Activated CD4-positive, alpha-beta T cell treated with anti-CD3 and anti-CD28 coated beads, Interleukin-2, amount 10 ng/mL, durations not matched to agents 7 days and 5 days (primary cell): ENCODE measurements at places on chromosomes 3 and 15. TPM values are rescaled to one million over a fixed set of nuclear protein-coding genes. Genes with fewer than 3 reads are reported as not detected.

DNA sequence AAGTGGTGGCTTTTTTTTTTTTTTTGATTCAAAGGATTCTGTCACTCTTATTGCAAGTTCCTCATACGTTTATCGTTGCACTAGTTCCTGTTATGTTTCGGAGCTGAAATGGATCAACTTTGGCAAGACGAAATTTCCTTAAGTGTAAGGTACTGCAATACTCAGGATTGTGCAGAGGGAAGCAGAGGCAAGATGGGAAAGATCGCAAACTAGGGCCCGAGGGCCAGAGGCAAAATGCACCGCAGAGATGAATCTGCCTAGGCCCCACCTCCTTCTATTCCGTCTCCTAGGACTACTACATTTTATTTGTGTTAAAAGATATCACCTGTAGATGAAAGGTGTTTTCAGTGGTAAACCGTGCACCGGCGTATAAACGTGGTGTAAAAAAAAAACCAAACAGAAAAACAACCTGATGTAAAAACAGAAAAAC, 331 bp downstream of the RNU6-1 start:
- peaks cover 39% of the 10 kb centered on the region for H3K27me3 ChIP-seq
- no peaks in the 10 kb centered on the region for H3K36me3 ChIP-seq
- peaks cover 44% of the 10 kb centered on the region for H3K4me1 ChIP-seq
- peak overlapping the region; percentile 83 for H3K4me3 ChIP-seq
- peak; percentile 52 for DNase-seq

DNA sequence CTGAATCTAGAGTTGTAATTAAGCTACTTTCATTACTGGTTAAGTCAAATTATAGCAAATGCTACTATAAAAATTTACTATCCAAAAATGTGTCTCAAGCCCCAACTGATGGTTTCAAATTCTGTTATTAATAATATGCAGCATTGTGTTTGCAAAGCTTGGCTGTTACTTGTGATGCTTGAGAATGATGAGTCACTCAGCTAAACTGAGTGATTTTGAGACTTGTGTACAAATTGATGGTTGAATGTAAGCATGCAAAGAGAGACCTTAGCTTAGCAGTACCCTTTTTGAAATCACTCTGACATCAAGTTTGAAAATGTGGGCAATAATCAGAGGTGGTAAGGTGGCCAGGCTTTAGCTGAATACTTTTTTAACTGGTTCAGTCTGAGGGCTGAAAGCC, 27.6 kb downstream of the OPA1 start:
- peaks cover 25% of the 10 kb centered on the region for H3K4me1 ChIP-seq
- no peak overlapping the region for H3K4me3 ChIP-seq
- no peaks in the 10 kb centered on the region for H3K27me3 ChIP-seq

DNA sequence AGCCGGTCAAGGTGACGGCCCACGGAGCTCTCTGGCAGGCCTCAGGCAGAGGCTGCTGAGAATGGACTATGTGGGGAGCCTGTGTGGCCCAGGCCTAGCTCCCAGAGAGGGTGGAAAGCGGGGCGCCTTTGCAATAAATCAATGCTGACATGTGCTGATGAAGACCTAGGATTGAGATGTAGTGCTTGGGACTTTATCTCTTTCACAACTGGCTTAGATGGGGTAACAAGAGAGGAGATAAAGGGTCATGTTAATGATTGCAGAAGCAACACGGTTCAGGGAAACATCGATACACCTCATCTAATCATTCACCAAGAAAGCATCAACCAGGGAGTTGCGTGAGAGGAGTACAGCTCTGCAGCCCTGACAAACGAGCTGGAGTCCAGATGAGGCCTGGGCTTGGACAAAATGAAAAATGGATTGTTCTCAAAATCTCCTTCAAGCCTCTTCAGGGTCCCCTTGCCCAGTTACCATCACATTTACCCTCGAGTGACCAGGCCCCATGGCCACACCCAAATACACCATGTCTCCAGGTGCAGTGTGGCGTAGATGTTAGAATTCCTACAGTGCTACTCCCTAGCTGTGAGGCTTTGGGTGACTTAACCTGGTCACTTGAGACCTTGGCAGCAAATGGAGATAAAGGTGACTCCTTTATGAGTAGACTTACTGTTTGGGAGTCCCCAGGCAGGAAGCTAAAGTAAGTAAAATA, 146.4 kb upstream of the LIPC start:
- no peak overlapping the region for H3K4me3 ChIP-seq
- no peaks in the 10 kb centered on the region for H3K36me3 ChIP-seq
- H3K4me1 ChIP-seq, result peaks cover 8% of the 10 kb centered on the region
- DNase-seq, result no peak
- peaks cover 4% of the 10 kb centered on the region for H3K27me3 ChIP-seq
- no peak overlapping the region for H3K27ac ChIP-seq

BCL6 gene
- 12.7 TPM for total RNA-seq

GHSR gene
- not detected for total RNA-seq

DNA sequence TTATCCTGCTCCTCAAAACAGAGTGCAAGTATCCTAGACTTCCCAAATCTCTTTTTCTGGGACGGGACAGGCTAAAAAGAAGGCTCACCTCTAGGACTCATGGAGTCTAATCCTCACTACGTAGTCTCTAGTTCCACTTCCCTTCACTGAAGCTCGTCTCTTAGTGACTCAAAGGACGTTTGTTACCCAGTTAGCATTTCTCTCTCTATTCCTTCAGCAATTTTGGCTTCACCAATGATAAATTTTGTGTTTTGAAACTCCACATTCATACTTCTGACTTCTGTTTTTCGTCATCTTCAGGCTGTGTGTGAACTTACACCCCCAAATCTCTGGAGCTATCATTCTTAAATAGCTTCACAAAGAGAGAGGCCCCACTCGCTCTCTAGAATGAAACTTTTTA, 627.1 kb downstream of the NAALADL2 start:
- no peaks in the 10 kb centered on the region for H3K4me1 ChIP-seq
- H3K27ac ChIP-seq, result no peak overlapping the region
- no peaks in the 10 kb centered on the region for H3K36me3 ChIP-seq
- no peaks in the 10 kb centered on the region for H3K27me3 ChIP-seq
- DNase-seq, result no peak

GRCh38 chr15:80885016-80885579, 104.5 kb downstream of the MESD start:
- H3K36me3 ChIP-seq, result no peaks in the 10 kb centered on the region
- peaks cover 9% of the 10 kb centered on the region for H3K27me3 ChIP-seq
- H3K4me1 ChIP-seq, result peaks cover 19% of the 10 kb centered on the region
- no peak for DNase-seq
- H3K4me3 ChIP-seq, result no peak overlapping the region

DNA sequence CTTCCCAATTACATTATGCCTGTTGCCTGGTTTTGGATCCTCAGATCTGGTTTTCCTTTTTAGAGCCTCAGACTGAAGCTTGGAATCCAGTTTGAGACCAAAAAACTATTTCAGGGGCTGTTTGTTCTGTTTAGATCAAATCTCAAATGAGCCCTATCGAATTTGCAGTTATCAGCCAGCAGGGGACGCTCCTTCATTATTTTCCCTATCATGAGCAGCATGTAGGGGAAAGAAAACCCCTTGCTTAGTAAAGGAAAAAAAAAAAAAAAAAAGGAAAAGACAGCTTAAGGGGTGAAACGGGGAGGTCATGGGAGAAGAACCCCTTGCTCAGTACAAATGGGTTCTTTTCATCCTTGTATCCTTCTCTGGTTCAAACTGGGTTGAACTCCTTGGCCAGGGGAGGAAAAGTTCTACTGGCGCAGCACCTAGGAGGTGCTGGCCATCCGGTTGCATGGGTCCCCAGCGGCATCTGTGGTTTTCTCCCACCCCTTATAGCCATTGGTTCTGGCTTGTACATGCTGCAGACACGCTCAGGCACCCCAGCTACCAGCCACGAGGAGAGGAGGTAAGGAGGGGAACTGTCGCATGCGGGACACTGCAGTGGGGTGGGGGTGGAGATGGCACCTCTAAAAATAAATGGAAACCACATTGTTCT, 1375.1 kb upstream of the ALCAM start:
- no peak overlapping the region for H3K27ac ChIP-seq
- no peak overlapping the region for H3K4me3 ChIP-seq
- no peaks in the 10 kb centered on the region for H3K27me3 ChIP-seq
- no peaks in the 10 kb centered on the region for H3K36me3 ChIP-seq
- no peaks in the 10 kb centered on the region for H3K4me1 ChIP-seq

GRCh38 chr3:136955813-136956212, 2.0 kb upstream of the IL20RB start:
- no peak for DNase-seq
- no peak overlapping the region for H3K4me3 ChIP-seq
- peaks cover 10% of the 10 kb centered on the region for H3K4me1 ChIP-seq
- peaks cover 4% of the 10 kb centered on the region for H3K36me3 ChIP-seq

DNA sequence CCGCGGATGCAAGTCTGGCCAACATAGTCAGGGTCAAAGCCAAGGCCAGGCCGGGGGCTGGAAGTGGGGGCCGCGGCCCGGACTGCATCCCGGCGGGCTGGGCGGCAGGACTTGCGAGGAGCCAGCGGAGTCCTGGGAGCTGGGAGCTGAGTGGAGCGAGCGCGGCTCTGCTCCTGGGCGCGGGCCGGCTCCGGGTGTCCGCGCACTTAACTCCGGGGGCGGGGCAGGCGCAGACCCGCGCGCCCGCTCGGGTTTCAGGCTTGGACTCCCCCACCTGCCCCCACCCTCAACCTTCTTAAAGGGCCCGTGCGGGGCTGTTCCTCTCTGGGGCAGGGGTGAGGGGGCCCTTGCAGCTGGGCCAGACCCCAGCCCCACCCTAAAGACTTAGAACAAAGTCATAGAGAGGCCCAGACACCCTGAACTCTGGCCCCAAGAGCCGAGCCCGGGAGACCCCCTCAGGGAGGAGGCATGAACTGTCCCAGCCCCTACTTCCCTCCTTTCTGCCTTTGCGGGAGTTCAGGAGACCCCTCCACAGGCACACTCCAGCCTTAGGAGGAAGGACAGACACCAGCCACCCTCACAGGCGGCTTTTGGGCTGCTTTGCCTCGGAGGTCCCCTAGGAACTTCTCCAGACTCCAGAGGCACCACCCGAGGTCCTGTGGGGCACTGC, at the start of gene CSPG4:
Gene CSPG4, minus strand, starts transcription at position 181 of the 670 bp plus-strand sequence. Its CDS starts 93 bp downstream, at position 88.
- H3K4me1 ChIP-seq, result no peaks in the 10 kb centered on the region
- peaks cover 21% of the 10 kb centered on the region for H3K27me3 ChIP-seq
- no peak for DNase-seq
- no peak within 1 kb of the TSS for H3K4me3 ChIP-seq
- H3K36me3 ChIP-seq, result no peaks in the 10 kb centered on the region
